ENCODE measurements at places on chromosomes 16 and 17.

DNA sequence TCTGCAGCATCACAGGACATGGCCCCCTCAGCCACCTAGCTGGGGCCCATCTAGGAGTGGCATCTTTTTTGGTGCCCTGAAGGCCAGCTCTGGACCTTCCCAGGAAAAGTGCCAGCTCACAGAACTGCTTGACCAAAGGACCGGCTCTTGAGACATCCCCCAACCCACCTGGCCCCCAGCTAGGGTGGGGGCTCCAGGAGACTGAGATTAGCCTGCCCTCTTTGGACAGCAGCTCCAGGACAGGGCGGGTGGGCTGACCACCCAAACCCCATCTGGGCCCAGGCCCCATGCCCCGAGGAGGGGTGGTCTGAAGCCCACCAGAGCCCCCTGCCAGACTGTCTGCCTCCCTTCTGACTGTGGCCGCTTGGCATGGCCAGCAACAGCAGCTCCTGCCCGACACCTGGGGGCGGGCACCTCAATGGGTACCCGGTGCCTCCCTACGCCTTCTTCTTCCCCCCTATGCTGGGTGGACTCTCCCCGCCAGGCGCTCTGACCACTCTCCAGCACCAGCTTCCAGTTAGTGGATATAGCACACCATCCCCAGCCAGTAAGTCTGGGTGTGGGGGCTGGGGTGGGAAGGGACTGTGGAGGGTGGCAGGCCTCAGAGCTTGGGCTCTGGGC lies 22.0 kb downstream of the RARA start:
- no peak for DNase-seq

- no peak for DNase-seq
Observed at GRCh38 chr17:40313668-40314583, 4.9 kb downstream of the RARA start.

DNA sequence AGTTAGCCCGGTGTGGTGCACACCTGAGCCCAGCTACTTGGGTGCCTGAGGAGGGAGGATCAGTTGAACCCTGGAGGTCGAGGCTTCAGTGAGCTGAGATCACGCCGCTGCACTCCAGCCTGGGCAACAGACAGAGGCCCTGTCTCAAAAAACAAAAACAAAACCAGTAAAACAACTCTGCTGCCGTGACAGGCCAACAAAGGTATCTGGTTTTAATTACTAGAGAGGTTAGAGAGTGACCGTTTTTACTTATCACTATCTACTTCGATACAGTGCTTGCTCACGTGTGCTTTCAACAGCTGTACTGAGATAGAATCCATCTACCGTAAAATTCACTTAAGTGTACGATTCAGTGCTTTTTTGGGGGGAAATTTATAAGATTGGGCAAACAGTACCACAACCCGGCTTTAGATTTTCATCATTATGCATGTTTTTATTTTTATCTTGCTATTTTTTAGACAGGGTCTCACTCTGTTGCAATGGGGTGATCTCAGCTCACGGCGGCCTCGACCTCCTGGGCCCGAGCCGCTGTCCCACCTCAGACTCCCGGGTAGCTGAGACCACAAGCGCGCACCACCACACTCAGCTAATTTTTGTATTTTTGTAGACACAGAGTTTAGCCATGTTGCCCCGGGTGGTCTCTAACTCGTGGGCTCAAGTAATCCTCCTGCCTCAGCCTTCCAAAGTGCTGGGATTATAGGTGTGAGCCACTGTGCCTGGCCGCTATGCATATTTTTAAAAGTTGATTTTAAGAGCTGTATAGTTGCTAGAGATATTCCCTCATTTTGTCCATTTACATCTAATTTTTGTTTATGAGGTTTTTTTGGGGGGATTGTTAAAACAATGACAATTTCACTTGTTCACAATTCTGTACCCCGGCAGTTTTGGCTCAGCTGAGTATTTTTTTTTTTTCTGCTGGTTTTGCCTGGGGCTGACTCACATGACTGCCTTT lies 30.9 kb downstream of the SERPINF1 start:
- DNase-seq = peak; percentile 14

DNA sequence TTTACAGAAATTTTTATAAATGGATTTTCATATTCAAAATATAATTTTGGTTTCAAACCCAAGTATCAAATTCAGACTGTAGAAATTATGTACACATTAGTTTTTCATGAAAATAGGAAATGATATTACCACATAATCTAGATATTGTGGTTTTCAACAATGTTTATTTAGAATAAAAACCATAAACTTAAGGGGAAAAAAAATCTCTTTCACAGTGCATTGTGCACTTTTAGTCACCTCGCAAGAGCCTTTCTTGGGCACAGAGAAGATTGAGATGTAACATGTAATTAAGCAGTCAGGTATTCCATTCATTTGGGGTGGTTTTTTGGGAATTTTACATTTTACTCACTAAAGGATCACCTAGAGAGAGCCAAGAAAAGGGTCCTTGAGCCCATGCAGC lies 104.0 kb downstream of the TANC2 start:
- DNase-seq = no peak

GRCh38 chr16:47924950-47925349 lies 230.8 kb downstream of the ABCC12 start:
- no peak for DNase-seq

GRCh38 chr17:17091856-17092756 lies 49.8 kb downstream of the MPRIP start:
- DNase-seq = no peak

DNA sequence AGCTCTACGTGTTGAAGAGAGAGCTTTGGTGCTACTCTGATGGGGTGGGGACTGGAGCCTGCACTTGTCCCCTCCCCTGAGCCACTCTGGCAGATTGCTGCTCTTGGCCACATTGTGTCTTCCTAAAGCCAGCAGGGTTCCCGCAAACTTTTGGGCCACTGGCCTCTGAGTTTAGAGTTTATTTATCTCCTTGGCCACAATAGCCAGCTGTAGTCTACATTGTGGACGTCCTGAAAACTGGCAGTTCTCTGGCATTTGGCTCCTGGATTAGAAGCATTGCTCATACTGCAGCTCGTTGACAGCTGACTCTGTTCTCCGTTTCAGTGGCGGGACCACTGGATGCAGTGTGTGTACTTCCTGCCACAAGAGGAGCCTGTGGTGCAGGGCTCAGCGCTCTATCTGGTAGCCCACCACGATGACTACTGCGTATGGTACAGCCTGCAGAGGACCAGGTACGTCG lies 34.6 kb downstream of the PRMT7 start:
- no peak for DNase-seq

GRCh38 chr17:82198092-82198491 lies 14.6 kb downstream of the CCDC57 start:
- DNase-seq = no peak

DNA sequence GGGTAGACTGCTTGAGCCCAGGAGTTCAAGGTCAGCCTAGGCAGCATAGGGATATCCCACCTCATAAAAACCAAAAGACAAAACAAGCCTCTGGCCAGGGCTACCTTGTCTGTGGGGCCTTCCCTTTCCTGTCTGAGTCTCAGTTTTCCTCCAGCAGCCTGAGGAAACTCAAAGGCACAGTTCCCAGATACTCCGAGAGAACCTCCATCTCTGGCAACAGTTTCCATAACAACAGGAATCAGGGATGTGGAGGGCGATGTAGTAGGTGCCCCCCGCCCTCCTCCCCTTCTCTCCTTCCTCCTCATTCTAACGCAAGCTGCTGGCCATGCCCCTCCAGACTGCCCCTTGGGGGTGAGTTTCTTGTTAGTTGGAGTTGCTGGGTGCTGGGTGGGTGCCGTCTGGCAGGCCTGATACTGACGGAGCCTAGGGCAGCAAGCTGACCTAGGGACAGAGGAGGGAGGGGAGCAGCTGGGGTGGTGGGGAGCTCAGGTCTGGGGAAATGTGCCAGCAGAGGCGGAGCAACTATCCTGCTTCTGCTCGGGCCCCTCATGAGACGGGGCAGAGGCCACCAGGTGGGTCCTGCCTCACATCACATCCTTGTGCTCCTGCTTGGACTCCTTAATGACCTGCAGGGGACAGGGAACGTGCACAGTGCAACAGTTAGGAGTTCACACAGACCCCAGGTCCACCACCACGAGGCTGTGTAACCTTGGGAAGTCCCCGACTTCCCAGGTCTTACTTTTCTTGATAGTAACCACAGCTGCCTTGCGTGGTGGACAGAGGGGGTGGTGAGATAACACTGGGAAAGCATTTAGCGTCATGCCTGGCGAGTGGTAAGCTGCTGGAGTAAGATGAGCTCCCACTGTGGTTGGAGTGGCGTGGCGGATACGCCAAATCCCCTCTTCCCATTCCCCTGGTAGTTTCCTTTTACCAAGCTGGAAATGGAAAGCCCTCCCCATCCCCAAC lies 7.8 kb upstream of the EFTUD2 start:
- DNase-seq = no peak

DNA sequence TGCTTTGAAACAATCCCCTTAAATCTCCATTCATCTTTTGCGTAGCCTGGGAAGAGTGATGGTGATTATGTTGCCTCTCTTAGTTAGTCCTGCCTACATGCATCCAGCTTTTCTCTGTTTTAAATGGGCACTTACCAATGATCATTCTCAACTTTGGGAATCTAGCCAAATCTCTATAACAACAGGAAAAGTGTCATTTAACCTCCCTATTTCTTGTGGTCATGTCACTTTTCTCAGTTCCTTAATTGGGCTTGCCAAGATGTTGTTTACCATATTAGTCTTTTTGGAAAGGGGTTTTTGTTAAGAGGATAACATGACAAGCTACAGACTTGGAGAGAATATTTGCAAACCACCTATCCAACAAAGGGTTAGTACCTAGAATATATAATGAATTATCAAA lies 15.6 kb upstream of the CLEC10A start:
- no peak for DNase-seq

- no peak for DNase-seq
Observed at GRCh38 chr16:28917095-28917494, 7.9 kb downstream of the RABEP2 start.

DNA sequence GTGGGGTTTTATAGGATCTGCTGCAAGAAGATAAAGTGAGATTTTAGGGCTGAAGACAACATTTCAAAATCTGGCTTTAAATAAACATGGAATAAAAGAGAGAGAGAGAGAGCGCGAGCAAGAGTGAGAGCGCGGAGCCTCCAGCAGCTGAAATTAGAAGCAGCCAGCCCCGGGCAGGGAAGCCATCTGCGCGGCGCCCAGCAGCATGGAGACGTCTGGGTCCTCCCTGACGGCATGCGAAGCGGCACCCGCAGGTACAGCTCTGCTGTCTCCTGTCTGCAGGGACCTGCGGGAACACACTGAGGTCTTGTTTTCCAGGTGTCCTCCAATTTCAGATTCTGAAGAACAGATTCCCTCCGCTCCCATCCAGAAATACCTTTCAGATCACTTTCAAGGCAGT lies 7.9 kb upstream of the BAIAP2 start:
- DNase-seq = peak; percentile 46

GRCh38 chr17:40607641-40608040 lies 40.0 kb downstream of the SMARCE1 start:
- DNase-seq = no peak

DNA sequence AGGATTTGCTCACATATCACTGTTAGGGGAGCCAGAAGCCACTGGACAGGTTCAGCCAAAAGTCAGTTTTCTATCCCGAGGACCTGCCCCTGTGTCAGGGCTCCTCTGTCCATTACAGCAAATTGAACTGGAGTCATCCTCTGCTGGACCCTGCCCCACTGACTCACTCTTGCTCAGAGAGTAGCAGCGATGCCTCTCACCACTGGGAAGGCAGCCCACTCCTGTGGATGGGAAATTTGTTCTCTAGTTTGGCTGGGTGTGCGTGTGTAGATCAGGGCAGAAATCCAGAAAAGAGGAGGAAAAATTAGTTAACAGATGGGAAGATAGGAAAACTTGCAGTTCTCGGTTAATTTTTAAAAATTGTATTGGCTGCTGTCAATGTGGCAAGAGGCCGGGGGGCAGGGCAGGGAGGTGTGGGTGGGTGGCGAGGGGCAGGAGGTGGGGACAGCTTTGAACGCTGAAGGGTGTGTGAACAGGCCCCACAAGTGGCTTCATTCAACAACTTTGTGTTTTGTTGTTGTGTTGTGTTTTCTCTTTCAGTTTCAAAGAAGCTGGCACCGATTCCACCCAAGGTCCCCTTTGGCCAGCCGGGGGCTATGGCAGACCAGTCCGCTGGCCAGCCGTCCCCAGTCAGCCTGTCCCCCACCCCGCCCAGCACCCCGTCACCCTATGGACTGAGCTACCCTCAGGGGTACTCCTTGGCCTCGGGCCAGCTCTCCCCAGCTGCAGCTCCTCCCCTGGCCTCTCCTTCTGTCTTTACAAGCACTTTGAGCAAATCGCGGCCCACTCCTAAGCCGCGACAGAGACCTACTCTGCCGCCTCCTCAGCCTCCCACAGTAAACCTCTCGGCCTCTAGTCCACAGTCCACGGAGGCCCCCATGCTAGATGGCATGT lies 33.6 kb downstream of the ELAC2 start:
- DNase-seq = no peak

DNA sequence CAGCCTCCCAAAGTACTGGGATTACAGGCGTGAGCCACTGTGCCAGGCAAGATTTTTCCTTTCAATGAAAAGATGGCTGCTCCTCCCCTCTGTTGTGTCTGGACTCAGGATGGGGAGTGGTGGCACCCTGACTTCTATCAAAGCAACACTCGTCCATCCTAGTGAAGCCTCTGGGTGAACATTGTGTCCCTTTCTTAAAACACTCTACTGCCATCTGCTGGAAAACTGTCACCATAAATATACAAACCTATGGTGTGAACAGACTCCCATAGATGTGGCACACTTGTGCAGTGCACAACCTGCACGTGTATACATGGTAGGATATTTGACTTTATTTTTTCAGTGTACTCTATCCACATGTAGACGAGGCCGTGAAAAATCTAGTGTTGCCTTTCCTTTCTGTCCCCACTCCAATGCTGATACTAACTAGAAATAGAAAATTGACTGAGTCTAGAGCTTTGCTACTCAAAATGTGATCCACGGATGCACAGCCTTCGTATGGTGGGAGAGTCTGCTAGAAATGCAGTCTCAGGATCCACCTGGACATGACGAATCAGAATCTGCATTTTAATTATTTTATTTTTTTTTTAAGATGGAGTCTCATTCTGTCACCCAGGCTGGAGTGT lies 55.9 kb upstream of the PLCG2 start:
- no peak for DNase-seq

- DNase-seq = no peak
Observed at GRCh38 chr16:85025781-85026653, 1.6 kb upstream of the KIAA0513 start.

- no peak for DNase-seq
Observed at GRCh38 chr16:20683812-20684211, 13.7 kb downstream of the ACSM1 start.
